Activated CD8-positive, alpha-beta memory T cell treated with anti-CD3 and anti-CD28 coated beads, Interleukin-2, amount 10 ng/mL, durations not matched to agents 7 days and 5 days (primary cell): ENCODE measurements at places on chromosomes 4 and X. TPM values are rescaled to one million over a fixed set of nuclear protein-coding genes. Genes with fewer than 3 reads are reported as not detected.

The CDS1 gene
- total RNA-seq: not detected

The SLC10A3 gene
- total RNA-seq: 24.9 TPM

The SH3BP2 gene
- 88.0 TPM for total RNA-seq

The GAGE12J gene
- total RNA-seq: not detected

The TEC gene
- total RNA-seq: 3.0 TPM

The CLNK gene
- 0.18 TPM for total RNA-seq
